ENCODE measurements at places on chromosomes 11 and 22.

DNA sequence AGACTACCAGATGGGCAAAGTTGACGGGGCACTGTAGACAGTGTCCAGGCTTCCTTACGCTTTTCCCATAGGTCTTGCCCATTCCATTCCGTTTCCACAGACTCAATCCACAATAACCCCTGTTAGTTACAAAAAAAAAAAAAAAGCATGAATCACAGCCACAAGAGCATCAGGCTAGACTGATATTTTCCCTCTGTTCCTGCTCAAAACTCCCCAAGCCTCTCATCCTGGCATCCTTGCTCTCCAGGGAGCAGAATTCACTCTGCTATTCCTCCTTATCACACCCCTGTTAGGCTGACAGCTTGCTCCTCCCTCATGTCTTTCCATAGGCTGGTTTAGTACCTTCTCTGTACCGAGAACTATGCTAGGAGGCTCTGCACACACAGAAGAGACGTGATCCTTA, 42.2 kb downstream of the TMEM123 start:
- DNase-seq: no peak

DNA sequence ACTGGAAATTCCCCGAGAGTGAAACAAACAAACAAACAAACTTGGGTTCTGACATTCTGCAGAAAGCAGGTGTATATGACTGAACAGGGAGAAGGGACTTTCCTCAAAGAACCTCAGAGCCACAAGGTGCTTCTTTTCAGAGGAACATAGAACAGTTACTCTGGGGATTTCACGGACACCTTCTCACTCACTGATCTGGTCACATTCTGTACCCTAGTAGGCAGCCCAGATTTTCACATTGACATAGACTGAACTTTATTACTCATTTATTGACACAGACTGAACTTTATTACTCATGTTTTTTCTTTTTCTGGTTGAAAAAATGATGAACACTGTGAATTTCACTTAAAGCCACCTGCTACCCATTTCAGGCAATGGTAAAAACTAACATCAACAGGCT, 263.0 kb downstream of the OPCML start:
- DNase-seq: no peak

DNA sequence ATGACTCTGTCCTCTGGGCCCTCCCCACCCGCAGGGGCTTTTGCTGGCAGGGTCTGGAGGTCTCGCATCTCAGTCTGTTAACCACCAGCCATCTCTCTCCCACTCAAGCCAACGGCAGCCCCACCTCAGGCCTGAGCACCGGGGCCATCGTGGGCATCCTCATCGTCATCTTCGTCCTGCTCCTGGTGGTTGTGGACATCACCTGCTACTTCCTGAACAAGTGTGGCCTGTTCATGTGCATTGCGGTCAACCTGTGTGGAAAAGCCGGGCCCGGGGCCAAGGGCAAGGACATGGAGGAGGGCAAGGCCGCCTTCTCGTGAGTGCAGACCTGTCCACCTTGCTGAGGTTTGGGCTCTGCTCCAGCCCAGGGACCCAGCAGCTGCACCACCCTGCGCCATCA, 44.3 kb upstream of the TTC12 start:
- DNase-seq: no peak

- DNase-seq: no peak
These were observed 32.5 kb downstream of the GNAZ start for GRCh38 chr22:23102776-23103175.

- no peak for DNase-seq
These were observed 67.2 kb downstream of the SPATA19 start for GRCh38 chr11:133778161-133778560.

DNA sequence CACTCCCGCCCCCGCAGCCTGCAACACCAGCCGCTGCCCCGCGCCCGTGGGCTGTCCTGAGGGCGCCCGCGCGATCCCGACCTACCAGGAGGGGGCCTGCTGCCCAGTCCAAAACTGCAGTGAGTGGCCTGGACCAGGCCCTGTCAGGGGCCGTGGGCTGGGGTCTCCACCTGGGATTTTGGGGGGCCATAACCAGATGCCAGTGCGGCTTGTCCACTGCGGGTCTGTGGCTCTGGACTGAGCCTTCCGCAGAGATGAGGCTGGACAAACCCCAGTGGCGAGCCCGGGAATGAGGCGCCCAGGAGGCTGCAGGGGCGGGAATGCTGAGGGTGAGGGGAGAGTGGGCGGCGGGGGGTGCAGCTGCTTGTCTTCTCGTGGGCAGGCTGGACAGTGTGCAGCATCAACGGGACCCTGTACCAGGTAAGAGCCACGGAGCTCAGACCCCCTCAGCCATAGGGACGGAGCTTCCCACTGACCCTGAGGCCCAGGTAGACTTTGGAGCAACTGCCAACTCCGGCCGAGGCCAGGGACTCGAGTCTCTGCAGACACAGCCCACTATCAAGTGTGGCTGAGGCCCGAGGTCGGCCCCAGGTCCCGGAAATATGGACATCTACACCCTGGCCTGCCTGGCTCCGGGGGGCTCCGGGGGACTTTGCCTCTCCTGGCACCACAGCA, 24.8 kb upstream of the MUC5B start:
- no peak for DNase-seq

GRCh38 chr11:117443266-117444186, 115.9 kb downstream of the CEP164 start:
- peak; percentile 54 for DNase-seq

- no peak for DNase-seq
These were observed 9.7 kb upstream of the GRK2 start for GRCh38 chr11:67256477-67257135.

- no peak for DNase-seq
These were observed 103.3 kb upstream of the TOP3B start for GRCh38 chr22:22085702-22086500.

- no peak for DNase-seq
These were observed 3.6 kb upstream of the WT1 start for GRCh38 chr11:32438866-32439489.

- DNase-seq: no peak
These were observed 24.0 kb upstream of the SC5D start for GRCh38 chr11:121268581-121268980.

- DNase-seq: no peak
These were observed 33.2 kb downstream of the RAB39A start for GRCh38 chr11:107961480-107961879.

DNA sequence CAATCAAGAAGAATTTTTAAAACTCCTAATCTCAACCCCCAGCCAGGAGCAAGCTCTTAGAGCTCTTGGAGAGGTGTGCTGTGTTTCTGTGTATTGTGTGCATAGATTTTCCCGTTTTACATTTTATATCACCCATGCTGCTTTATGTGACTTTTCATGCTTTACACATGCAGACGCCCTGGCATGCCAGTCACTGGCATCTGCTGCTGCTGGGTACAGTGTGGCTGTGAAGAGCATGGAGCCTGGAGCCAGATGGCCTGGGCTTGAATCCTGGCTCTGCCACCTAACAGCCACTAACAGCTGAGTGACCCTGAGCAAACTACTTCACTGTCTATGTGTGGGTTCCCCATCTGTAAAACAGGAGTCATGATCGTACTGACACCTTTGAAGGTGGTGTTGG, 23.1 kb downstream of the POLR3H start:
- no peak for DNase-seq

GRCh38 chr11:95697614-95698408, 91.8 kb downstream of the FAM76B start:
- DNase-seq: no peak

DNA sequence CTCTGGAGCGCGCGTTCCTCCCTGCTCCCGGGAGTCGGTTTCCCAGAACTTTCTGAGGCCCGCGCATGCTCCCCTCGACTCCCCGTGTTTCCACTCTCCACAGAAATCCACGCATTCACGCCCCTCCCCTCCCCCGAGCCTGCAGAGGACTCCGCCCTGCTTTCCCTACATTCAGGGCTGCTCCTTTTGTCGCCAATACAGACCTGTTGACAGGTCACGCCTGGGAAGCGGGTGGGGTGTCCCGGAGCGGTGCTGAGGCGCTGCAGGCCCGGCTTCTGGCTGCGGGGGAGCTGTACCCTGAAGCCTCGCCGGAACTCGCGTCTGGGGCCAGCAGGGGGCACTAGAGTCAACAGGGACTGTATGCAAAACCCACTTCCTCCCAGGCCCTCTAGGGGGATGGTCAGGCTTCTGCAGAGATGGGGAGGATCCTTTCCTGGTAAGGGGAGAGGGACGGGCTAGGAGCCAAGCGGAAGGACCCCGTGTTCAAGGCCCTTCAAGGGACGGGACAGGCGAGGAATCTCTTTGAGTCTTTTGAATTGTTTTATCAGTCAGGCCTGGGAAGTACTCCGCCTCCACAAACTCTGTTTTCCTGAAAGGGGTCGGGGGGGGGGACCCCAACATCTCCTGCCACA, at the start of gene PRAME:
Gene PRAME (minus strand): TSS at position 294 of the 632 bp plus-strand sequence. CDS start 2,433 bp downstream, outside the sequence.
- DNase-seq: peak; percentile 85

DNA sequence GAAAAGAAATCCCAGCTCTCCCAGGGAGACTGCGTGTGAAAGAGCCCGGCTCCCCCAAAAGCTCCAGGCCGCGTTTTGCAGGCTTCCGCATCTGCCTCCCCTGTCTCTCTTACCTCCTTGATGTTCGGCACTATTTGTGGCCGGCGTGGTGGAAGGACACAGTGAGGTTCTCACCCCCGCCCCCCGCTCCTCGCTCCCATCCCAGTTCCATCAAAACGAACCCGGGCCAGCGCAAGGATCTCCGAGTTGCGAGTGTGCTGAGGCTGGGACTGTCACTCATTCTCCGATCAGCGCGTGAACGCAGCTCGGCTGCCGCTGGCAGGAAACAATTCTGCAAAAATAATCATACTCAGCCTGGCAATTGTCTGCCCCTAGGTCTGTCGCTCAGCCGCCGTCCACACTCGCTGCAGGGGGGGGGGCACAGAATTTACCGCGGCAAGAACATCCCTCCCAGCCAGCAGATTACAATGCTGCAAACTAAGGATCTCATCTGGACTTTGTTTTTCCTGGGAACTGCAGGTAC, at the start of gene NCAM1:
Gene NCAM1 (plus strand): TSS at position 275 of the 523 bp plus-strand sequence.
- DNase-seq: peak; percentile 95

DNA sequence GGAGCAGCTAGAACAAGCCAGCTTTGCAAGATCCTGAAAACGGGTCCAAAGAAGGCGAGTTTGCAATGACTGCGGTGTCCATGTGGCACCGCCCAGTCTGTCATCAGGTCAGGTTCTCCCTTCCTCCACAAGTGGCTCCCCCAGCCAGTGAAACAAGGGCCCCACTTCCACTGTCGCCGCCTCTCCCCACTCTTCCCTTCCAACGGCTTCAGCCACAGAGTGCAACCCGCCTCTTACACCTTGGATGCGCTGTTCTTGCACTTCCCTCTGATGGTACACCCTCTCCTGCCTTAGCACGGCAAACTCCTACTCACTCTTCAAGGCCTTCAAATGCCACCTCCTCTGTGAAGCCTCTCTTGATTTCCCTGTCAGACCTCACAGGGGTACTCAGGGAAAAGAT, 10.8 kb upstream of the TCF20 start:
- DNase-seq: no peak

GRCh38 chr11:73204711-73205121, 13.4 kb upstream of the P2RY2 start:
- DNase-seq: no peak

GRCh38 chr11:24543771-24544170, 46.9 kb downstream of the LUZP2 start:
- no peak for DNase-seq

GRCh38 chr22:20426259-20426615, 11.4 kb downstream of the SCARF2 start:
- no peak for DNase-seq

DNA sequence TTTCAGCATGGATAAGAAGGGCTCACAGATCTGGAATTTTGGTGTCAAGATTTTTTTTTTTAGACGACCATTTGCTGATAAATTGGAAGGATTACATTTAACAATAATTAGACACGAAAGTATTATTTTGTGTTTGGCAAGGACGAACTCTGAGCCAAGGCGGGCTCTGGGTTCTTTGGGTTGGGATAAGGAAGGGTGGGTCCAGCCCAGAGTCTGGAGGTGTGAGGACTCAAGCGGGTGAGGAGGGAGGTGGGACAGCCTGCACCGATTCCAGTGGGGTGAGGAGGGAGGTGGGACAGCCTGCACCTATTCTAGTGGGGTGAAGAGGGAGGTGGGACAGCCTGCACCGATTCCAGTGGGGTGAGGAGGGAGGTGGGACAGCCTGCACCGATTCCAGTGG, 4.1 kb downstream of the B3GAT1 start:
- no peak for DNase-seq

DNA sequence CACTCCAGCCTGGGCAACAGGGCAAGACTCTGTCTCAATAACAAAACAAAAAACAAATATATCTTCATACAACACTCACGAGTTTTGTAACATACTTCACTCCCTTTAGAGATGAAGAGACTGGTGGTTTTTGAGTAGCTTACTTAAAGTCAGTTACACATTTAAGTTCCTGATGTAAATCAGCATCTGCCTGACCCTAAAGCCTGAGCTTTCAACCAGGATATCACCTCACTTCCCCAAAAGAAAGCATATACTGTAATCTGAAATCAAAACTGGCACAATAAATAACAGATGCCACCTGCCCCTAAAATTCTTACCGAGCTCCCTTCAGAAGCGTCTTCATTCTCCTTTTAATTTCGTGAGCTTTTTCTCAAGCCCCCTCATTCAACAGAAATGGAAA, 31.5 kb downstream of the LARGE1 start:
- DNase-seq: no peak

GRCh38 chr11:95147364-95147905, 57.8 kb downstream of the ENDOD1 start:
- DNase-seq: no peak

DNA sequence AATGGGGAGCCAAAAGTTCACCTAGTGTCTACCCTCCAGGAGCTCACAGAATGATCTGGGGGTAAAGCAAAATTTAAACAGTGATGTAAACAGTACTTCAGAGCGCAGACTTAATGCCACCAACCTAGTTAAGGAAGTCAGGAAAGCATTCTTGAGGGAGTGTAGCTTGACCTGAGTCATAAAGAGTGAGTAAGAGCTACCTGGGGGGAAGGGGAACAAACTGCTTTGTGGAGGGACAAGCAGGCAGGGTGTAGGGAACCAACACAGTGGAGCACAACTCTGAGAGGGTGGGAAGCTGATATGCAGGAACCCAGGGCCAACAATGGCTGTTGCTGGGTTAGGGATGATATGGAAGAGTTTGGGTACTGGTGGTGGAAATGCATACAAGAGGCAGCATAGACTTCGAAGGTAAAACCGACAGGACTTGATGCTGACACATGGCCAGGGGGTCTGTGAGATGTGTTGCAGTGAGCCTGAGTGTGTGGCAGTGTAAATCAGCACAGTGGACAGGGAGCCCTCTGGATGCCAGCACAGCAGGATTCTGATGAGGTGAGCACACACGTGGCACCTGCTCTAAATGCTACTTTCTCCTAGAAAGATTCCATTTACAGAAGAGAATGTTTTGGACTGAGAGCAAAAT, 58.3 kb upstream of the CYP2D6 start:
- no peak for DNase-seq

GRCh38 chr11:66386171-66387069, 14.9 kb upstream of the SLC29A2 start:
- peak; percentile 73 for DNase-seq

- DNase-seq: no peak
These were observed 182.9 kb upstream of the CTSC start for GRCh38 chr11:88520391-88520790.

Data from NCI-H1436 (cell line).